NCI-H526 (cell line): ENCODE measurements at places on chromosomes 1 and 21.
A peak's percentile ranks its signal among the peaks of the same experiment; 100 is the strongest.

GRCh38 chr1:12104417-12104816, 41.3 kb downstream of the TNFRSF8 start:
- no peak for DNase-seq

DNA sequence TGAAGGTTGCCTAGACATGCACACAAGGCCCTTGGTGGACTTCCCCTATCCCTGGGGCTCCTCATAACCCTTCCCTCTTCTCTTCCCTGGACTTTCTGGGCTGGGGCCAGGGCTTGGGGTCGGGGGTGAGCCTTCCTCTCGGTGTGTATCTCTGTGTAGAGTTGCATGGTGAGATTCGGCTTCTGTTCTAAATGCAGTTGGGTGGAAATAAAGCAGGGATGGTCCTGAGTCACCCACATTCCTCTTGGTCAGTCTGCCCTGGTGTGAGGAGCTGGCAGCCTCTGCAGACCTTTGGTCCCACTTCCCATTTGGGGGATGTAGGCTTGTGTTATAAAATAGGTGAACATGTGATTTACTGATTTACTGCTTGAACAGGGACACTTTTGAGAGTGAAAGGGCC, 38.0 kb downstream of the ADARB1 start:
- no peak for DNase-seq

DNA sequence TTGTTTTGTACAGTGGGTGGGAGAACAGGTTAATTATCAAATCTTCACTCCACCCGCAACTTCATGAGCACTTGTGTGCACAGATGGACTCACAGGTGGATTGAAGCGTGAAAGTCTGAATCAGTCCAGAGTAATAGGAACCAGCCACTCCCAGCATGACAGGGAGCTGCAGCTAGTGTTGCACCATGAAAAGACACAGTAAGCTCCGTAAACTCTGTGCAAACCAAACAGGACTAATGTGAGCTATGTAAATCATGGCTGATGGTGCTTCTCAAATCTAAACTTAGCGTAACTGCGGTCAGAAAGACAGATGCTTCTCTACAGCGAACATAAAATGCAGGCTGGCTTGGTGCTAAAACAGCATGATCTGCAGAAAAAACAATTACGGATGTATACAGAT, 114.4 kb downstream of the CENPF start:
- DNase-seq: peak; percentile 6

- DNase-seq: no peak
These were observed 72.5 kb downstream of the ENAH start for GRCh38 chr1:225580238-225581099.

DNA sequence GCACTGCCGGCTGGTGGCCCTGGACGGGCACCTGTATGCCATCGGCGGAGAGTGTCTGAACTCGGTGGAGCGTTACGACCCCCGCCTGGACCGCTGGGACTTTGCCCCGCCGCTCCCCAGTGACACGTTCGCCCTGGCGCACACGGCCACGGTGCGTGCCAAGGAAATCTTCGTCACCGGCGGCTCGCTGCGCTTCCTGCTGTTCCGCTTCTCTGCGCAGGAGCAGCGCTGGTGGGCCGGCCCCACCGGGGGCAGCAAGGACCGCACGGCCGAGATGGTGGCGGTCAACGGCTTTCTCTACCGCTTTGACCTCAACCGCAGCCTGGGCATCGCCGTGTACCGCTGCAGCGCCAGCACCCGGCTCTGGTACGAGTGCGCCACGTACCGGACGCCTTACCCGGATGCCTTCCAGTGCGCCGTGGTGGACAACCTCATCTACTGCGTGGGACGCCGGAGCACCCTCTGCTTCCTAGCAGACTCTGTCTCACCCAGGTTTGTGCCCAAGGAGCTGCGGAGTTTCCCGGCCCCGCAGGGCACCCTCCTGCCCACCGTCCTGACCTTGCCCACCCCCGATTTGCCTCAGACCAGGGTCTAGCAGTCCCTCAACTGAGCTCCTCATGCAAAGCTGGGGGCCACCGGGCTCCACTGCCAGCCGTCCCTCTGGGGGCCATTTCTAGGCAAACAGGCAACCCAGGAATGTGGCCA, 2.1 kb downstream of the KLHDC7A start:
- no peak for DNase-seq

- no peak for DNase-seq
These were observed 79.9 kb downstream of the OBSCN start for GRCh38 chr1:228287541-228288425.

- DNase-seq: no peak
These were observed 17.8 kb downstream of the IFFO2 start for GRCh38 chr1:18938707-18939070.

DNA sequence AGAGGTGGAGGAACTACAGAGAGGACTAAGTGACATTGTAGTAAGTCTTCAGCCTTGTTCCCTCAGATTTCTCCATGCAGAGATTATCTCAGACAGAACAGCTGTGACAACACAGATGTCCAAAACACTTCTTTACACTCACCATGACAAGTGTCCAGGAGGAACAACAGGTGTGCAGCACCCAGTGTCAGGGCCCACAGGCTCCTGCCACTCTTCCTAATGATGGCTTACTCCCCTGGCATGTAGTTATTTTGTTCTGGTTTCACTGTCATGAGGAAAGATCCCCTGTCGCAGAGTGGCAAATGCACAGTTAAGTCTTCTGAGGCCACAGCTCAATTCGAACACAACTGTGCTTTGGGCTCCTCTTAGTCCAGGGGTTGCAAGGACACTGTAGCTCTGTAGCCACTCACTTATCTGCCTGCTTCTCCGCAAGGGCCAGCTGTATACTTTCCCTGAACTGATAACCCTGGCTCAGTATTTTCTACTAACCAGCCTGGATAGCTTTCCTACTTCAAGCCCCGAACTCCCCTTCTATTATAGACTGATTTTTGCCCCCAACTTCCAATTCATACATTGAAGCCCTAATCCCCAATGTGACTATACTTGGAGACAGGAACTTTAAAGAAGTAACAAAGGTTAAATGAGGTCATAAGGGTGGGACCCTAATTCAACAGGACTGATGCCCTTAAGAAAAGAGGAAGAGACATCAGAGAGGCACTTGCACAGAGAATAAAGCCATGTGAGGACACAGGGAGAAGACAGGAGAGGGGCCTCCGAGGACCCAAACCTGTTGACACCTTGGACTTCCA, 11.1 kb downstream of the PDZK1 start:
- no peak for DNase-seq

DNA sequence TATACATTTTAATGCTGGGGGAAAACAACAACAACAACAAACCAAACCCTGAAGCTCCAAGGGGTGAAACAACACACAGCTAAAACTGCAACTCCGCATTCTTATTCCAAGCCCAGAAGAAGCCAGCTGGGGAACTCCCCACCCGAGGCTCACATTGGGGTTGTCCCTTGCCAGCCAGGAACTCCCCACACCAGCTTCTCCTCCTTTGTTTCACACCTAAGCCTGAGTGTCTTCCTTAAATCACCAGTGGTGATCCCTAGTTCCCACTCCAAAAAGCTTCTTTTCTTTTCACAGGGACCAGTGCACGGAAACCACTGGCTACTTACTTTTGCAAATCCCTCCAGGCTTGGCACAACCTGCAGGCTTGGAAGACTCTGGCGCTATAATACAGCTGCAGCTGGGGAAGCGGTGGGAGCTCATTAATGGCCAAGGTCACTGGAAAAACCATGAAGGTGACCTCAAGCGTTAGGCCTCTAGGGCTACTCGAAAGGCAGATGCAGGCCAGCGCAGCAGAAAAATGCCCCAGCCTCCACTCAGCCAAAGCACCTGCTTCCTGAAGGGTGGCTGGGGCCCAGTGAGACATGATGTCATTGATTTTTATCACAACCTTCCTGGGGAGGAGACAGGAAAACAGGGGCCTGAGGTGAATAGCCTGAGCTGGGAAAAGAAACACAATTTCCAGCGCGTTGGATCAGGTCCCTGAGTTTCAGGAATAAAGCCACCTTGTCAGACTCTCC, 40.1 kb downstream of the TLR5 start:
- DNase-seq: no peak

DNA sequence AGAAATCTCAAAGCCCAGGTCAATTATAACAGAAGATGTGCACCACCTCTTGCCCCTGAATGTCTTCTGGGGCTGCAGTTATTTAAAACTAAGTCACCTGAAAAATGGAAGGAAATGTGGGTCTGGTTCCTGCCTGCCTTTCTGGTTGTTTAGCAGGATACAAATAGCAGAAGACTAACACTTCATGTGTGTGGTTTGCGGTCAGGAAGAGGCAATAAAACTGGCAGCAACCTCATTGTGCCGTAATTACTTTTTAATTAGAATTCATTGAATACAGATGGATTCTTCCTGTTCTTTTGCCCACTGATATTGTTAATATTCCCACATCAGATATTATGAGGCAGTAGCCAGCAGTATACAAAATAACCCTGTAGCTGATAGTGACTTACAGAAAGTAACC, 345.7 kb downstream of the ZNF326 start:
- no peak for DNase-seq

GRCh38 chr1:101080859-101081258, 55.3 kb upstream of the DPH5 start:
- DNase-seq: no peak

DNA sequence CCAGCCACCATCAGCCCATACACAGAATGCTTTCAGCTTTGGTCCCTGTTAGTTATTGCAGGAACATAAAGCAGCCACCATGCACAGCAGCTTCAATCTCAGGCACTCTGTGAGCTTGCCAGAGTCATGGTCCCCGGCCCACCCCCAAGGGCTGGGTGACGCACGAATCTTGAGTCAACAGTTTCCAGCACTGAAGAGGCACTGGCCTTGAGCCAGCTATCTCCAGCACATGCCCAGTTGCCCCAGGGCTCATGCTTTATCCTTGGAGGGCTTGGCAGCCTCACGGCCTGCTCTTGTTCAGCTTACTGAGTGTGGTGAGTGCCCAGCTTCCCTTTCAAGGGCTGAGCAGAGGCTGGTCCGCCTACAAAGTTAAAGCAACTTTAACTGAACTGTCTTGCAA, 200.7 kb upstream of the RAB4A start:
- DNase-seq: no peak

DNA sequence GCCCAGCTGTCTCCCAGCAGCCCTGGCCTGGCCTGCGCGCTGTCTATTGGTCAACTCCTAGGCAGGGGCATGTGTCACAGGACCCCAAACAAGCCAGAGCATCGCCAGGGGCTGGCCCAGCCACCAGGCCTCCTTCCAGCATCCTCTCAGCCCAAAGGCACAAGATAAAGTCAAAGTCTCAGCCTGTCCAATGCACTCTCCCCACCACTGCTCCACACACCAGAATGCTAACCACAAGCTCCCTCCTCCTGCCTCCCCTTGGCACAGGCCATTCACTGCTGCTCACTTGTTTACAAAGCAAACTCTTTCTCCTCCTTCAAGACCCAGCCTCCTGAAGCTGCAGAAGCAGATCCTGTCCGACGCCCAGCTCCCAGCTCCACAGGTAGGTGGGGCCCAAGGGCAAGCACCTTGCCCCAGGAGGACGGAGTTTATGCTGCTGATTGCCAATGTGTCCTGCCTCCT, 133.4 kb downstream of the DMRTB1 start:
- peak; percentile 21 for DNase-seq

GRCh38 chr21:43734131-43734927, 15.4 kb downstream of the PDXK start:
- no peak for DNase-seq

DNA sequence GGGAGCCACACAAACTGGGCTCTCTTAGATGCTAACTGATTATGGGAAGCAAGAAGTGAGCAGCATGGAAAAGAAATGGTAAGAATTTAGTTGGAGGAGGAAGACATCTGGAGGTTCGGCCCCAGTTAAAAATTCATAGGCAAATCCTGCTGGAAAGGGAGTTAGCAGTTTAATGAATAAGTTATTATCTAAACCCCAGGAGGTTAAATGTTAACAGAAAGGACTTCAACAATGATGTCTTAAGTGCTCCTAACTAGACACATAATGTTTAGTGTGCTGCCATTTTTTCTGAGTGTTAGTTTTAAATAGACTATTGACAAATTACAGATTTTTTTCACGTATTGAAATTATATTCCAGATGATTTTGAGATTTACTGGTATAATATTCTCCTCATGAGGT, 1265.3 kb upstream of the ADGRL2 start:
- DNase-seq: no peak

DNA sequence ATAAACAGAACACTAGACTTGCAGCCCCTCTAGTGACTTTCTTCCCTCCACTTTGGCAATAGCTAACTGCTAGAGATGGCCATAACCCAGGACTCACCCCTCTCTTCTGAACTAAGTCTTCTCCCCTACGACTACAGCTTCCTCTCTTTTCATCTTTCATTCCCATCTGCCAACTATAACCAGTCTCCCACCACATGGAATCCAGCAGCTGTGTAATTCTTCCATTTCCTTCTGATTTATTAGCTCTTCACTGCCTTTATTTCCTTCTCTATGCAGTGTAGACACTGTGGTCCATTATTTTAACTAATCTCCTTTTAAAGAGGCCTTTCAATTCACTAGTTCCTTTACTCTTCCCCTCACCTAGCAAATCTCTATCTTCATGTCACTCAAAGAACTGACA, 13.4 kb upstream of the KCNK1 start:
- no peak for DNase-seq

DNA sequence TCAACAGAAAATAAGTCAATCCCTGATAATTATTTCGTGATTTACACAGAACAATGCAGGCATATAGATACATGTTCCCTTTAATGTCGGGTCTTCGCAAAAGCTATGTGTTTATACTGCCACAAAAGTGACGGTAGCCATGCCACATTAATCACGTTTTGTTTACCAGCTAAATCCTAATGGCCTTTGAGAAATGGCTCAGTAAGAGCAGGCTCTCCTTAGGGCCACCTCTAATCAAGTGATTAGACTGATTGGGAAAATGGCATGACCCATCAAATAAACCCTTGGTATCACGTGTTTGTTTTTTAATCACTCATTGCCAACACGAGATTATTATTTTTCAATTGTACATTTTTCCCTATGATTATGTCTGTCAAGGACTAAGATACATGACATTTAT, 102.0 kb upstream of the USP25 start:
- no peak for DNase-seq

DNA sequence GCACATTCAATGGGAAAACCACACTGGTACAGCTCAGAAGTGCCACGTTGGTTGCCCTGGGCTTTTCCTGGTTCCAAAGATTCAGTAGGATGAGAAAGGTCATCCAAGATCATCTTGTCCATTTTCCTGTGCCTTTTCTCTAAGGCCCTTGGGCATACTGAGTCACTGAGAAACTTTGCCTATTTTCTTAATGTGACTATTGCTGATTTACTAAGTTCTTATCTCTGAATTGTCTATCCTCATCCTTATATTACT, 57.2 kb upstream of the HSD17B7 start:
- no peak for DNase-seq

- DNase-seq: peak; percentile 59
These were observed 697 bp downstream of the PRDM16 start for GRCh38 chr1:3069491-3070308.

DNA sequence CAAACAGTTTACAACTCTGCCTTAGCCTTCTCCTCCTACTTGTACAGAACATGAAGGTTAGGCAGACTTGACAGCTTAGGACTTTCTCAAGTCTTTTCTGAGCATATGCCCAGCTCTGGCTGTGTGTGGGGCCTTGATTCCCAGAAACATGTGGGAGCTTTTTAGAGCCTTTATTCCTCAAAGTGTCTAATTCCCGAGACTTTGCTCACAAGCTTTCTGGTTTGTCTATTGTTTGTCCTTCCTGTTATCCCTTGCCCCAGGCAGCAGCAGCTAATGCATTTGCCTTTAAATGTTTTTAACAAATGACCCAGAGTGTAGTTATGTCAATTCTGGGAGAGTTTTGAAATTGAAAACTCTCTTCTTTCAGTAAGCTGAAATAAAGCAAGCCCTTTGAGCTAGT, 29.2 kb downstream of the ST7L start:
- DNase-seq: no peak
